ENCODE measurements at places on chromosomes 3 and 15.

GRCh38 chr15:58616171-58616570, 133.3 kb downstream of the ADAM10 start:
- DNase-seq: no peak

- no peak for DNase-seq
Observed at GRCh38 chr3:48459331-48459730, 12.8 kb downstream of the ATRIP start.

DNA sequence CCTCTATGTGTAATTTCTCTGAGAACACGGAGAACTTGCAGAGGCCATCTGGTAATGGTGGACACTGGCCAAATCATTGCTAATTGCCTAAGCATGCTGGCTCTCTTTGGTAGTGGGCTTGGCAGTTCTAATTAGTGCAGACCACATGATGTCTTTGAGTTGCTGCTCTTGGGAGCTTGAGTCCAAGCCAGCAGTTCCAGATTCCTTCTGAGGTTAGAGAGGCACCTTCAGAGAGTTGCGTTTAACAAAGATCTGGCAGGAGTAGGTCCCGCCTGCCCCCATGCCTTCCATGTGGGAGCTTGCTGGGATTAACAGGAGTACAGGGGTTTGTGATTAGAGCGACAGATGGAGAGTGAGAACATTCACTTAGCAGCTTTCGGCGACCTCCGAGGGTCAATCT, 449.0 kb upstream of the LMCD1 start:
- DNase-seq: no peak

- no peak for DNase-seq
Observed at GRCh38 chr15:34828145-34828911, 33.0 kb upstream of the ACTC1 start.

GRCh38 chr3:34296796-34297195, 498.4 kb downstream of the PDCD6IP start:
- no peak for DNase-seq

- no peak for DNase-seq
Observed at GRCh38 chr3:136883967-136884720, 22.1 kb downstream of the NCK1 start.

DNA sequence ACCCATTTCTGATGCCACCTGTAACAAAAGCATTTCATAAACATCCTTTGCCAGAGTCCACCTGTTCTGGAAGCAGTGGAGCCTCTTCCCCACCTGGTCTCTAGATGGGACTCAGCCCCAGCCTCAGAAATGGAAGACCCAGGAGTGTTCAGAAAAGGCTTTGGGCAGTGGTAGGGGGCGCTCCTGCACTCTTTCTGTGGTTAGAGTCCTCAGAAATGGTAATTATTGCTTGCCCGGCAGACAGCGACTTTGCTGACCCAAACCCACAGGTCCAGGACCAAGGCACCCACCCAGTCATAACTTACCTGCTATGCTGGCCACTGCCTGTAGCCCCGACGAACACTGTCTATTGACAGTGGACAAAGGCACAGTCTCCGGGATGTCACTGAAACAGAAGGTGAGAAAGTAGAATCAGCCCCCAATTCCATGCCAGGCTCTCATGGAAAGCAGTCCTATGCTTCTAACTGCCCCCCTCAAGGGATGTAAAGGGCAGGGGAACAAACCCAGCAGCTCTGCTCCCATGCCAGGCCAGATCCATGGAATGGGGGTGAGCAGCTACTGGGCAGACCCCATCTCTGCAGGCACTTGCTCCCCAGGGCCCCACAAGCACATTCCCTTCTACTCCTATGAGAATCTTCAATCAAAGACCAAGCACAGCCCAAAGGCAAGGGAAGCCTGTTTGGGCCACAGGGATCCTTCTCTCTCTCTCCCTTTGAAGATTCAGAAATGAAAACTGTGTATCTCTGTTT, 5.1 kb downstream of the ACAA1 start:
- DNase-seq: peak; percentile 71

DNA sequence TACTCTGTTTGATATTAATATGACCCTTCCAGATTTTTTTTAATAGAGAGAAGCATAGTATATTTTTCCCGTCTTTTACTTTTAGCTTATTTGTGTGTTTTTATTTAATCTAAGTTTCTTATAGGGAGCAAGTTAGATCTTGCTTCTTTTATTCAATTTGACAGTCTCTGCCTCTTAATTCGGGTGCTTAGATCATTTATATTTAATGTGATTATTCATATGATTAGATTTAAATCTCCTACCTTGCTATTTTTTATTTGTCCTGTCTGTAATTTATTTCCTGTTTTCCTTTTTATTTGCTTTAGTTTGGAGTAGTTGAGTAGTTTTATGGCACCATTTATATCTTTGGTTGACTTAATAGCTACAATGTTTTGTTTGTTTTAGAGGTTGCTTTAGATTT, 66.1 kb downstream of the GJD2 start:
- DNase-seq: no peak

- no peak for DNase-seq
Observed at GRCh38 chr3:129211772-129212171, 28.1 kb upstream of the CNBP start.

DNA sequence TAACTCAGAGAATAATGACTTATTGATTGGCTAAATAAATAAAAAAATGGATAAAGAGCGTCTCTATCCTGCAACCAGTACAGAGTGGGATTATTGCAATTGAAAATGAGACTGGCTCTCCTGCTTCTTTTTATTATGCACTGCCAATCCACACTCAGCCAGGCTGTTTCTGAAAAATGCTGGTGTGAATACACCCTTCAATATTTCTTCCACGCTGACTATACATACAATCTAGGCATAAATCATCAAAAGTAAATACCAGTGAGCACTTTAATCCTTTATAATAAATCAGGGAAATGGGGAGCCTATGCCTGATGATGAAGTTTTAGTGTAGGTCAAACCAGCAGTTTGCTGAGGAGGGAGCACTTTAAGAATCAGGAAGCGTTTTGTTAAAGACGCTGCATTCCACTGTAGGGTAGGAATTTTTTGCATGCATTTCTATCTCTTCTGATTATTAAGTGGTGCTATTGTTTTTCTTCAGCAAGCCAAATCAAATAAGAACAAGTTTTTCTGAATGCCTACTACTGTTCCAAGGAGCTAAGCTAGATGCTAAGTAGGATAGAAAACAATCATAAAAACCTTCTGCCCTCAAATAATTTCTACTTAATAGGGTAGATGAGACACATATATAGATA, 781.5 kb downstream of the TBL1XR1 start:
- DNase-seq: no peak

DNA sequence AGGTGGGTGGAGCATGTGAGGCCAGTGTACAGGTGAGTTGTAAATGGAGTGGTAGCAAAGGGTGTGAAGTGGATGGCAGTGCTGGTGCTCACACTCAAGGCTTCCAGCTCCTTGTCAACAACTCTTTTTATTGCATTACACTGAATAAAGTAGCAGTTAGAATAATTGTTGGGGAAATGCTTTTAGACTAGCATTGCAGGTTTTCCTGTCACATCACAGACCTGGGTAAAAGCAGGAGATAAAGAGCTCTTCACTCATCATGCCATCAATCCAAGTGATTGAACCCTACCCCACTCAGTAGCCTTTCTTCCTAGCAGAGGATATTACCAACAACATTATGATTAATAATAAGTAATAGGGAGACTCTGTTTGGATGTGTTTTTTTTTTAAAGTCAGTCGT, 81.6 kb downstream of the CDIN1 start:
- no peak for DNase-seq

DNA sequence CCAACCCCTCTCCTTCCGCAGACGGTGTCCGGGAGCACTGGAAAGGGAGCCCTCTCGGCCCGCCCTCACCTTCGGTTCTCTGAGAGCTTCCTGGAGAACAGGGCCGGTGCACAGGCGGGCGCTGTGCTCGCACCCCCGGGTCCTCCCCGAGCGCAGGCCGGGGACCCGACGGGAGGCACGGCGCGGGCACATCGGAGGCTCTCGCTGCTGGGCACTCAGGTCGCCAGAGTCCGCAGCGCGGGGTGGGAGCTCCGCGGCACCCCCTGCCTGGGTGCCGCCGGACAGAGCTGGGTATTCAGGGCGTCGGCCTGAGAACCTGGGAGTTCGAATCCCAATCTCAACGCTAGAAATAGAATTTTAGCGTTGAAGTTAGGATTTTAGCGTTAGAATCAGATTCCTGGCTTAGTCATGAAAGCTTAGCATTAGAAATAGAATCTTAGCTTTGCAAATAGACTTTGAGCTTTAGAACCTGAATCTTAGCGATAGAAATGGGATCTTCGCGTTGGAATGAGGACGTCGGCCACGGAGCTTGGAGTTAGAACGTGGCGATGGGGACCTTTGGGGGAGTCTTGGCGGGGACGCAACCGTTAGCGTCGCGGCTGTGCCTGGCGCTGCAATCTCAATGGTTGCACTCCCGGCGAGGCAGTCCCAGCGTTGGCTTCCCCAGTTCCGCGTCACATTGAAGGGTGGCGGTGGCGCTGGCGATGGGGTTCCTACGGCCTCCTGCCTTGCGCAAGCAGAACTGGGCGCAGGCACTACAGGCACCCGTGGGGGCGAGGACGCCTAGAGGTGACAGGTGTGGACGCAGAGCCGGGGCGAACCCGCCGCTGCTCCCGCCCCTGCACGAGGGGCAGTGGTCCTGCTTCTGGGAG, 549 bp downstream of the TRH start:
- DNase-seq: no peak

GRCh38 chr3:15286022-15286421, 46.4 kb downstream of the SH3BP5 start:
- DNase-seq: no peak

GRCh38 chr15:93035092-93035915, 53.7 kb downstream of the RGMA start:
- DNase-seq: peak; percentile 77

- no peak for DNase-seq
Observed at GRCh38 chr3:99861216-99861615, 43.6 kb downstream of the CMSS1 start.

GRCh38 chr3:9914559-9915253, 2.2 kb upstream of the IL17RC start:
- no peak for DNase-seq

- no peak for DNase-seq
Observed at GRCh38 chr15:89808160-89808870, 6.3 kb downstream of the ANPEP start.

DNA sequence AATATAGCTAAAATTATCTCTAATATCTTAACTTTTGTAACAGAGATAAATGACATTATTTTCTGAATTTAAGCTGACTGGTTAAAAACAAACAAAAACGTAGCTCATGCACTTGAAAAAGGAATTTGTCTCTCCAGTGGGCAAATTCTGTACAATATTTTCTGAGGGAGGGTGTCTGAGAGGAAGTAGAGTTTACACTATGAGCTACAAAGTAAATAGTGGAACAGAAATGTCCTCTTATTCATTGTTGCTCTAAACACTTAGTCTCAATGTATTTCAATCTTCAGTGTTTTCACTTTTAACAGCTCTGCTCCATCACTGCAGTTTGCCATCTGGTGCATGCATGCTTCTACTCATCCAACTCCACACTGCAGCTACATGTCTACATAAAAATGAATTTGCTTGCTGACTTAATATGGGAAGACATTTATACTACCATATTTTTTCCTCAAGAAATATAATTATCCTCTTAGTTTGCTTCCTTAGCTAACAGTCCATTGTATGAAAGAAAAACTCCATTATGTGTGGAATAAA, 817.4 kb upstream of the LMCD1 start:
- no peak for DNase-seq

DNA sequence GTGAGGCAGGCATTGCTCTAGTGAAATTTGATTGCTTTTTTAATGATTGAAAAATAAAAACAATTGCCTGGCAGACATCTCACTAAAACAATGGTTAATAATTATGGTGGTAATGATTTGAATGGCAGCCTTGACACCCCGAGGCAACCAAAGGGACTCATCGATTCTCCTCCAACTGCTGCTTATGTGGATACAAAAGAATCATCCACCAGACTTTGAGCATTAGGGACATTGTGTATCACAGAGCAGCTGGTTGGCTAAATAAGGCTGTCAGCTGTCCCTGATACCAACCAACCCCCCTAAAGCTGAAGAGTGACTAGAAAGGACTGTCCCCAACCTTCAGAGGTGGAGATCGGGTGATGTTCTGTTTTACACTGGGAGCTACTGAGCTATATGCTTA, 1.7 kb upstream of the CD47 start:
- DNase-seq: no peak

DNA sequence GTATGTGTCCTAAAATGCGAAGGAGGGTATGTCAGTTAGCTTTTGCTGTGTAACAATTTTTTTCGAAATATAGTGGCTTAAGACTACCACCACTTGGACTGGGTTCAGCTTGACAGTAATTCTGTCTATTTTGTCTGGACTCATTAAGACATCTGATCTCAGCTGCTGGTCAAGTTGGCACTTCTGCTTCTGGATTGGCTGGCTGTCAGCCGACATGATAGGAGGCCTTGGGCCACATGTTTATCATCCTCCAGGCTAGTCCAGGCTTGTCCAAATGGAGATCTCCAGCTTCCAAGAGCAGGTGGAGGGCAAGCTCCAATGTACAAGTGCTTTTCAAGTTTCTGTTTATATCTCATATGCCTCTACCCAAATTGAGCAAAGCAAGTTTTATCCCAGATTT, 95.9 kb downstream of the GALK2 start:
- no peak for DNase-seq

- no peak for DNase-seq
Observed at GRCh38 chr3:108742929-108743328, 14.3 kb downstream of the RETNLB start.

GRCh38 chr15:66651198-66651597, 50.8 kb upstream of the SMAD6 start:
- no peak for DNase-seq

DNA sequence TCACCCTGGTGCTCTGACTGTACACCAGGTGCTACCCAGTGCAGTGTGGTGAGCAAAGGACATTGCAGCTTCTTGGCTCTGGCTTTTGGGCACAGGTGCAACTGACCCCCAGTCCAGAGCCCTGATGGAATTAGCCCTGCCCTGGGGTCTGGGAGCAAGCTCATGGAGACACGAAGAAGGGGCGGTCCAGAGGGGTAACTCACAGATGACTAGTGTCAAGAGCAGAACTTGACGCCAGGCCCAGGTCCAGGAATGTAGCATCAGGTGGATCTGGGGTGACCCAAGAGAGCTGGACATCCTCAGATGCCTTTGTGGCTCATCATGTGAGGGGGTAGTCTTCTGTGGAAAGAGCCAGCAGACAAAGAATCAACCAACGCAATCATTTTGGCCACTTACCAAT, 88.9 kb downstream of the ASB7 start:
- peak; percentile 78 for DNase-seq

DNA sequence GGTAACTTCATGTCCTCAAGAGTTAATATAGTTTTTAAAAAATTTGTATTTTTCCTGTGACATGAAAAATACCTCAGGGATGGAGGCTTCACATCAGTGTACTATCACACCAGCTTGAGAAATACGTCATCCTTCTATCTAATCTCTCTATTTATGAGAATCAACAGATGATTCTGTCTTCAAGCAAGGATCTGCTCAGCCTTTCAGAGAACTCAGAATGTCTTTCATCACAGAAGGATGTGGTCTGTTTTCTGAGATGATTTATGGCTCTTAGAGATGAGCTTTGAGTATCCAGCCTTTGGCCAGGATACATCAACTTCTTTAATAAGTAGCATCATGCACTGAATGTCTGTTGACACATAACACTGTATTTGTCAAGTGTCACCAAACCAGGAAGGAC, 193.9 kb downstream of the DTWD1 start:
- DNase-seq: no peak

Measured in mesenteric fat pad (tissue), 1 donor.